Astrocyte of the spinal cord (primary cell): ENCODE measurements at places on chromosomes 6 and 20.

GRCh38 chr6:5257400-5257799 is 3.4 kb downstream of the LYRM4 start:
- DNase-seq = no peak

DNA sequence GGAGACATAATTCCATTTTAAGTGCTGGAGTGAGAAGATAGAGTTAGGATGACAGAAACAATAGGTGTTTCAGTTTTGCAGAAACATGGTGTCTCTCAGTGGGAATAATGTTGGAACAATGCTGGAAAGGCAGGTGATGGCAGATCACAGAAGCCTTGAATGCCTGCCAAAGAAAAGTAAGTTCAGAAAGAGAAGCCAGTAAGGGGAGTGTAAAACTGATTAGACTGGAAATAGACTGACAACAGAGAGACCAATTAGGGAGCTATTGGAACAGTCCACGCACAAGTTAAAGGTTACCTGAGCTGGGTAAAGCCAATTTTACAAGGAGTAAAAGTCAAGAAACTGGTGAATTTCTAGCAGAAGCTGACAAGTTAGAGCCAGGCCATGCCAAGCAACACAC is 142.9 kb downstream of the TFAP2A start:
- no peak for DNase-seq

- DNase-seq = no peak
Measured at GRCh38 chr6:158514176-158514575, 45.7 kb upstream of the TMEM181 start.

DNA sequence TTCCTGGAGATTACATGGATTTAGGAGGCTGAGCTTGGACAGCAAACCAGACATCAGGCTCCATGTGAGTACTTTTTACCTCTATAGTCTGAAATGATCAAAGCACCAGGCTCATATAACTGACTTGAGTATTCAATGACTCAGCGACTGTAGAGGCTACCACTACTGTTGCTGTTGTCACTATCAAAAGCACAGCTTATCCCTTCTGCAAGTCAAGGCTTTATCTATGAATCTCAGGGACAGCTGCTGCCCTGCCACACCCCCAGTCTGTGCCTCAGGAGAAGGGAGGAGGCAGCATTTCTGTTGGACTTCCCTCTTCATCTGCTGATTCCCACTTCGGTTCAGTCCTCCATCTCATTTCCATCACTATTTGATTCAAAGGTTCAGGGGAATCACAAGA is 80.5 kb upstream of the CNR1 start:
- DNase-seq = no peak

GRCh38 chr20:62902926-62903615 is 23.2 kb downstream of the DIDO1 start:
- DNase-seq = peak; percentile 50

DNA sequence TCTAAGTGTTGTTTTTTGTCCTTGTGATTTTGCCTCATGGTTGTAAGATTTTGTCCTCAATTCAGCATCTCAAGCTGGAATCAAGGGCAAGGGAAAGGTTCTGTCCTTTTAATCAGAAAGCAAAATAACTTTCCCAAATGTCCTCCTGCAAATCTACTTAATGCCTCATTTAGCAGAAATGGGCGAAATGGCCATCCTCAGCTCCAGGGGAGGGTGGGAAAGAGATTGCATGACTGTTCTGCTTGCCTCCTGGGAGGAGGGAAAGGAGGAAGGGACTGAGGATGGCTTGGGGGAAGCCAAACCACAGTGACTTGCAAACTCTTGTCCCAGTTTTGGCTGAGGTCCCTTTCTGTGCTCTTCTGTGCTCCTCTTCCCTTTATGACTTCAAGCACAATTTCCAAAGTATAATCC is 43.4 kb downstream of the TNFAIP3 start:
- peak; percentile 27 for DNase-seq

- DNase-seq = no peak
Measured at GRCh38 chr20:56187534-56188165, 60.9 kb upstream of the MC3R start.

GRCh38 chr6:273551-274058 is 18.7 kb upstream of the DUSP22 start:
- peak; percentile 63 for DNase-seq

DNA sequence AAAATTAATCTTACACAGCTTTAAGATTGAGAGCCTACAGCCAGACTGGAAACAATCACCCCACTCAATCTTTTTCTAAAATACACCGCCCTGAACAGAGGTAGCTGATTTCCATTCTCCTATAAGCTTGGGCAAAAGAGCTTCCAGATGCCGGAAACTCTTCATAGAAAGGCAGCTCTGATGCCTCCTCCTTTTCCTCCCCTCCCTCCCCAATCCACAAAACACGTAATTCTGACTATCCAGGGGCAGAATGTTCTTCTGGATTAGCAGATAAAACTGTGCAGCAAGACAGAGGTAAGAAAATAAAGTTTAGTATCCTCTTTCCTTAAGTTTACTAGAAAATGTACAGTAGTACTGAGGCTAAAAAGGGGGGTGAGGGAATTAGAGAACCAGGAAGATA is 15.8 kb downstream of the ADNP start:
- DNase-seq = no peak

DNA sequence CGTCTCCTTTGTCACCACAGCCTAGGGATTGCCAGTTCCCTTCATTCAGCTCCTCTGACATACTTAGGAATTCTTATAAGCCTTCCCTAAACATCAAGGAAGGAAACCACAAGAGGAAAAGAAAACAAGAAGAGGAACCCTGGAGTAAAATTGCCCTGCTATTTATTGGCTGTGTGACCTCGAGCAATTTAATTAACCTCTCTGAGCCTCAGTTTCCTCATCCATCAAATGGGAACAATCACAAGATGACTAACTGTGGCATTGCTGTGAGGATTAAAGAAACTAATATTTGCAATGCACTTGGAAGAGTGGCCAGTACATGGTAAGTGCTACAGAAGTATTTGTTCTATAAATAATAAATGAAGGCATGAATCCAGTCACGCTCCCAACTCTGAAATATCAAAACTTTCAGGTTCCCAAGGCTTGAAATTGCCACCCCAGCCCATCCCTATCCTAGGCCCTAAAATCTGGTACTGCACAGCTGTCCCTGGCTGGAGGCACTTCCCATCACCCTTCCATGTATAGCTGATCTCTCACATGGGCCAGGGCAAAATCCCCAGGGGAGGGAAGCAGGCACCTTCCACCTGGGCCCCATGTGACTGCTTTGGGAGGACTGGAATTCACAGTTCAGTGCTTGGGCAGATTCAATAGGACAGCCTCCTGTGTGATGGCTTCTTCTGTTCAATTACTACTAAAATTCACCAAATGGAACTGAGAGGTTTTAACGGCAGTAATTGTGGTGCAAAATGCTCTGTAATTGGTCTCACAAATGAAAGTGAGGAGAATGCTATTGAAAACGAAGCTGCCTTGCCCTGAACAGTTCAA is 78.0 kb upstream of the MAFB start:
- DNase-seq = no peak

- DNase-seq = peak; percentile 24
Measured at GRCh38 chr6:28353981-28354676, 4.4 kb downstream of the ZKSCAN3 start.

DNA sequence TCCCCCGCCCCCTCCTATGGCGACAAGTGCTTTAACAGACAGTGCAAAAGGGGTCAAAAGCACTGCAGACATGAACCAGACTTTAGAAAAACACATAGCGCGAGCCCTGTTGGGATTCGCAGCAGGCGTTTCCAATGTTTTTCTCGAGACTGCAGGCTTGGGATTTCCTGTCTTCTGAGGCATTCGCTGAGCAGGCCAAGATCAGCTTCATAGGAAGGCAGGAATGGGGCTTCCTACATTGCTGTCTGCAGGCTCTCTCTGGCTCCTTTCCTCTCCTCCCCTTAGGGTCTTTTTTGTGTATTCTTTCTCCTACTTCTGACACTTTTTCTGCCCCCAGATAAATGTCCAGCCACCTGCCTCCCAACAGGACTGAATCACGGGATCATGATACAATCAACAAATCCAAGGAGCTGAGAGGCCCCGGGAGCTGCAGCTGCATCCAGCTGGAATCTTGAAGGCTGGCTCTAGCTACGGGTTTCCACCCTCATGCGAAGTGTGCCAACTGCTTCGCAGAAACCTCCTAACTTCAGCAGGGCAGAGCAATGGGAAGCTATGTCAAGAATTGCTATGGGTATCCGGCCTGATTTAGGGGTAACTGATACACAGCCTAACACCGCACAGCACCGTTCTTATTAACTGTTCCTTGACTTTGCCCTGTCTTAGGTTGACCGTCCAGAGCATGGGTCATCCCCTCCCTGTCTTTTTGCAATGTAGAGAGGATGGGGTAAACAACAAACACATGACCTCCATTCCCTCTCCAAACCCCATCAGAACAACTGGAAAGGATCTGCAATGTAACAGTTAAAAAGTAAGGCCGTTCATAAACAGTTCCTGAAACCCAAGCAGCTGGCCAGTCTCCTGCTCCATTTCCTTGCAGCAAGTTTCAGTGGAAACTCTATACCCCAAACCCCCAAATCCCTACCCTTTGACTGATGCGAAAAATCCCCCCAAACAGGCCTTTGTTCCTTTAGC is 31.5 kb downstream of the SNX5 start:
- peak; percentile 89 for DNase-seq

- DNase-seq = no peak
Measured at GRCh38 chr6:27321901-27322300, 9.8 kb upstream of the POM121L2 start.

DNA sequence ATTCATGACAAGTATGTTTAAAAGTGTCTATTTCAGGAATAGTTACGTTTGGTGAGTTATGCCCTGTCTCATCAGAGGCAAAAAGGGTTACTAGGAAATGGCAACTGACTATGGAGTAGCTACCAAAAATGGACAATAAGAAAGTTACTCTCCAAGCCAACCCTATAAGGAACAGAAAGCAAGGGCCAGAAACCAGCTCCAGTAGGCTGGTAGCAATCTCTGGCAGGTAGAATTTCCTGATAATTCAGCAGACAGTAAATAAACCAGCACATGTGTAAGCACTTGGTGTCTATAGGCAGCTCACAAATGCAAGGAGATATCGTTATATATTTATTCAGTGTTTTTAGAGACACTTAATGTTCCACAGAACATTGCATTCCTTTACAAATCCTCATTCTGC is 20.3 kb downstream of the SOX4 start:
- DNase-seq = no peak

DNA sequence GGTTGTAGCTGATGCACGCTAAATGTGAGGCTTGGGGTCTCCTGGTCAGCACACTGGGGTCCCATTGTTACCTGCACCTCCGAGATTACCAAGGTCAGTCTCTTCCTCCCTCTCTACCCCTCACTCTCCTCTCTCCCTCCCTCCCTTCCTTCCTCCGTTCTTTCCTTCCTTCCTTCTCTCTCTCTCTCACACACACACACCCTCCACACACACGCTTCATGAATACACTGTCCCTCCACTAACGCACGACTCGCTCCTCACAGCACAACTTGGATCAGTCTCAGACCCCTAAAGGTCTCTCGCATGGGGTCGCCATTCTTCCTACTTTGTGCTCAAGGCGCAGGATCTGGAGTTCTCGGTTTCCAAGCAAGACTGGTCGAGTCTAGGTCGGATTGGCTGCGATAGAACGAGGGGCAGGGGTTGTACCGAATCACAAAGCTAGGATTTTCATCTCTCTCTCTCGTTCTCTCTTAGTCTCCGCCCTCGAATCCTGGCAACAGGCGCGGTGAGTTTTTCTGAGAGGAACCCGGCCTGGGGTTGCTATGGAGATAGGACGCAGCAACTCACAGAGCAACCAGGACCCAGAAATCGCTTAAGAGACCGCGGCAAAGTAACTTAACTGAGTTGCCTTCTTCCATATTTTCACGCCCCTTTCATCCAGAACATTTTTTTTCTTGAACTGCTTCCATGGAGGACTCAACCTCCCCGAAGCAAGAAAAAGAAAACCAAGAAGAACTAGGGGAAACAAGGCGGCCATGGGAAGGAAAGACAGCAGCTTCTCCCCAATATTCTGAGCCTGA is at the start of gene RSPH4A:
RSPH4A (plus strand) TSS at position 543 of the 800 bp plus-strand sequence; CDS start at position 688, 145 bp downstream.
- DNase-seq = peak; percentile 96

- peak; percentile 43 for DNase-seq
Measured at GRCh38 chr6:138278326-138278725, 60.0 kb upstream of the PBOV1 start.

DNA sequence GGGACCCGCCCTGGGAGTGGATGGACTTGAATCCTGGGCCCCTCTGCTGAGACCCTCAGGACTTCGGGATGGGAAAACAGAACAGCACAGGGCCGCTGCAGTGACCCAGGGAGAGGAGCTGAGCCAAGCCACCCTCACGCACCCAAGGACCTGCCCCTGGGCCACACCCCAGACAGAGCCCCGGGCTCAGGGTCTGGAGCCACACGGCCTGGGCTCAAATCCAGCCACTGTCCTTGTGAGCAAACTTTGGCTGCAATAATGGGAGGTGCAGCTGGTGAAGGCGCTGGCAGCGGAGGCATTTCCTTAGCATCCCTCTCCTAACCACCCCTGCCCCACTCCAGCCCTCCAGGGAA is 207.7 kb downstream of the PREX1 start:
- no peak for DNase-seq

- no peak for DNase-seq
Measured at GRCh38 chr6:5234874-5235273, 25.9 kb downstream of the LYRM4 start.
